Neural progenitor cell (in vitro differentiated cells): ENCODE measurements at places on chromosomes 2 and 18.
A peak's percentile ranks its signal among the peaks of the same experiment; 100 is the strongest.

DNA sequence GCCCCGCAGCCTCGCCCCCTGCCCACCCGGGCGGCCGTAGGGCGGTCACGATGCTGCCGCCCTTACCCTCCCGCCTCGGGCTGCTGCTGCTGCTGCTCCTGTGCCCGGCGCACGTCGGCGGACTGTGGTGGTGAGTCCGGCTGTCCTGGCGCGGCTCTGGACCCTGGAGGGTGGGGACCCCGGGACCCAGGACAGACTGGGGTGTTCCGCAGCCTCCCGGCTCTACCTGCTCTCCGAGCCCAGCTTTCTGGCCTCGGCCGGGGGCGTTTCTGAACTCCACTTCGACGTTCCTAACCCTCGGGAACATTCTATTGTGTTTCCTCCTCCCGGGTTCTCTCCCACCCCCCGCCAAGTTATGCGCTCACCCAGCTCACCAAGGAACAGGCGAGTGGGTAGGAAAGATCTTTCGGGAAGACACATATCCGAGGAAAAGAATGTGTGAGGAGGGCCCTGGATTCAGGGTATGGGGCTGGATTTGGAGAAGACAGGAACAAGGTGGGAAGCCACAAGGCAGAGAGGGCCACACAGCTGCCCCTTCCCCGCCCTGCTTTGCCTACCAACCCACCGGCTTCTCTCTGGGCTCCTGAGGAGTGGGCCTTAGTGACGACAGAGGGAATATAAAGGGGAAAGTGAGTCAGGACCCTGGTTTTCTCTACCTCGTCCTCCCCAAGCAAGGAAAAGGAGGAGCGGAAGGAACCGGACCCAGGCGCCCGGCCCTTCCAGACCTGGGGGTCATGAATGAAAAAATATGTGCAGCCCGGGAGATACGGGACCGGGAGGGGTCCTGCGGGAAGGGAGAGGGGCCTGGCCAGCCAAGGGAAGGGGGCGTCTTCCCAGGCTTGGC lies 605 bp downstream of the WNT6 start:
- no peak for DNase-seq

GRCh38 chr2:120391911-120392665 lies 46.2 kb downstream of the INHBB start:
- DNase-seq = no peak

- DNase-seq = no peak
Measured at GRCh38 chr2:62200291-62200841, 4.5 kb downstream of the B3GNT2 start.

DNA sequence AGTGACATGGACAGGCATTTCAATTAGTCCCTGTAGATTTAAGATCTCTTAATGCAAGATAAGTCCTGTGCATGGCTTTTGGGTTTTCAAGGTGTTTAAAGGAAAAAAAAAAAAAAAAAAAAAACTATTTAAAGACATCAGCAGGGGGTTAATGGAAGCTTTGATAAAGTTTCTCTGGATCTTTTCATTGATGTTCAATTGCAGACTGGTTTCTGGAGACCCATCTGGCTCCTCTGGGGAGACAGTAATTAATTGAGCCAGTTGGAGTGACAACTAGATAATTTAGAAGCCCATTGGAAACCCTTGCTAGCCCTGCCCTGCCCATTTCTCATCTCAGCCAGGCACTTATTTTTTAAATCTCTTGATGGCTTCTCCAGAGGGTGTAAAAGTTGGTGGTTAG lies 98.7 kb downstream of the EPHA4 start:
- peak; percentile 42 for DNase-seq

DNA sequence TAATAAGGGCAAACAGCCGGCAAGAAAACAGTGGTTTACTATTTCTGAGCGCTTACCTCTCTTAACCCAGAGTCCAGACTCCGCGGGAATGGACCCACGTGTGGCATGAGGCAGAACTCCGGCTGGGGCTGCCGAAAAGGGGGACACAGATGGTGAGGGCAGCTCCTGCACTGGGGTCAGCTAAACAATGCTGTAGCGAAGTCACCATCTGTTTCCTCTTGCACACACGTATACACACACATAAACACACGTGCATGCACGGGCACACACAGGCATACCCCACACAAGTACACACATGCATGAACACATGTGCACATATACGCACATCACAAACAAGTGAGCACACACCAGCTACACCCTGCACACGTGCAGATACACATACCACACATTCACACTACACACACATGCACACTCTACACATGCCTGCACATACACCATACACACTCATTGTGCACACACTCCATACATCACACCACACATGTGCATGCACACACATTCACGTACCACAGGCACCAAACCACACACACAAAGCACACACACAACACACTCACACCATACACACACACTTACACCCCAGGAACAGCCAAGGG lies 105.9 kb upstream of the ID2 start:
- DNase-seq = no peak

- no peak for DNase-seq
Measured at GRCh38 chr2:27792759-27793158, 21.2 kb downstream of the MRPL33 start.

DNA sequence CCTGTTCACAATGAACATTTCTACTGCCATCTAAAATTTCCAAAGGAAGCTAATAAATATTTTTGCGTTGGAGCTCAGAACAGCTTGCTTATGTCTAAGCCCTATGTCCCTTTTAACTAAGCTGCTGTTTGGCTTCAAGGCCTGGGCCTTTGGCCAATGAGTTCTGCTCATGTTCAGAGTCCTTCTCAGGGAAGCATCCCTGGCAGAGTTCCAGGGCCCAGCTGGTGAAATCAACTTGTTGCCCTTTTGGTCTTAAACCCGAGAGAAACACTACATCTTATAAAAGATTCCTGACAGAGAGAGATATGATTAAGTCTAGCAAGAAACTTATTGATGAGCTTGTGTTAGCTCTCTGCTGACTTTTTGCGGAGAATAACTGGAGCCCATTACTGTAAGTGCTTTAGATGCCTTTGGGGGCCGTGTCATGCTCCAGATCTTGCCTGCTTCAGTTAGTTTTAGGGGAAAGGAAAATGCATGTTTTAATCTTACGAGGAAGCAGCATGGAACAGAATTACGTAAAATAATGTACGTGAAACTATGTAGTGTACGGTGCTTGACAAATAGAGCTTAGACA lies 102.5 kb upstream of the NOSTRIN start:
- no peak for DNase-seq

DNA sequence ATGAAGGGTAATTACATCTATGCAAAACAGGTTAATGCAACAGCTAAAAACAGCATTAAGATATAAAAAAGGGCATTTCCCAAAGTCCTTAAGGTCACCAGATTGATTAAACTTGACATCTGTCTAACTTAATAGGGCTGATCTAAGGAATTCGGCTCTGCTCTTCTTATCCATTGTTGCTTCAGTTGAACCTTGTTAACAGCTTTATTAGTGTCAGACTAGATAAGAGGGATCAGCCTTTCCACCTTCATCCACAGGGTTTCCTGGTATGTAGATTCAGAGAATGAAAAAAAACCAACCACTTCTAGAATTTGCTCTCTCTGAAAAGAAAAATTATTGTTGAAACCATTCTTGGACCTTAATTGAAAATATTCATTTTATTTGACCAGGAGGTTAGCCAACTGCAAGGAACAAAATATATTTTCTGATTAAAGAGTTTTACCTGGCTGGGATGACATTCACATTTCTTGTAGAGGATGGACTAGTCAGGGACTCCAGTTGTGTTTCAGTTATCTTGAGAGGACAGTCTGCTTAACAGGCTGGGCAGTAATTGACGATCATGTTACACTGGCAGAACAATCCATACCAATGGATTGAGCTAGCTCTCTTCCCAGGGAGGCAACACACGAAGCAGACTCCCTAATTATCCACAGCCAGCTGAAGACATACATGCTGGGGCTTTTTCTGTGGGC lies 357.4 kb upstream of the ACVR2A start:
- DNase-seq = peak; percentile 34

DNA sequence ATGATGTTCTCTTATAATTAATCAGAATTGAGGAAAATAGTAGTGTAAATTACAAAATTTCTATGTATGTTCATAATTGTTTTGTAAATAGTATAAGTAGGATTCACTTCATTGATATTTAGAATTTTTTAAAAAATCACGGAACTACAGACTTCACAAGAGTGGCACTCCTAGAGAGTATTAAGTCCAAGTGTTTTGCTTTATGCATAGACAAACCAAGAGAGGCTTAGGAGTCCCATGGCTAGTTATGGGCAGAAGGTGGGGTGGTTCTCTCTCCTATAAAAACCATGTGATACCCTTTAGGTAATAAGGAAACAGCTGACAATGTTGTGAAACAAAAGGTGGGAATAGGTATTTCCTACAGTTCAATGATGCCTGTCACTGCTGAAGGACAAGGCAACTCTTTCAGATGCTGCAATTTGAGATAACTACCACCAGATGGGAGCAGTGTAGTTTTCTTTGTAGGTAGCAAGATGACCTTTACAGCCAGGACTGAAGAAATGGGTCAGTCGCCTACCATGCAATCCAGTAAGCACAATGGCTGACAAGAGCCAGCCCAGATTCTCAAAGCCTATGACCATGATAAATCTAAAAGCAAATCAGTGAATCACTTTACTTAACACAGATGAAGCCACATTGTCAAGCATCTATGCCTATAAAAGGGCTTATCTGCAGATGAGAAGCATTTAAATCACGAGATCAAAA lies 83.9 kb downstream of the AAK1 start:
- DNase-seq = peak; percentile 81

DNA sequence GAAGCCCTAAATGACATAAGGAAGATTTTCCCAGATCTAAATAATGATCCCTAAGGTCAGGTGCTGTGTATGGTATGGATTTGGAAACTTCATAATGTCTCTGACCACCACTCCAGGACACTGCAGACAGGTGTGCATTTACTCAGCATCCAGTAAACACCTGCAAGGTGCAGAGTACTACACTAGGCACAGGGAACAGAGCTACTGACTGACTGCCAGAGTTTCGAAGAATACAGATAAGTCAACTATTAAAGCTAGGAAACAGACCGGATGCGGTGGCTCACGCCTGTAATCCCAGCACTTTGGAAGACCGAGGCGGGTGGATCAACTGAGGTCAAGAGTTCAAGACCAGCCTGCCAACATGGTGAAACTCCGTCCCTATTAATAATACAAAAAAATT lies 65.0 kb downstream of the ATP8B1 start:
- DNase-seq = no peak

DNA sequence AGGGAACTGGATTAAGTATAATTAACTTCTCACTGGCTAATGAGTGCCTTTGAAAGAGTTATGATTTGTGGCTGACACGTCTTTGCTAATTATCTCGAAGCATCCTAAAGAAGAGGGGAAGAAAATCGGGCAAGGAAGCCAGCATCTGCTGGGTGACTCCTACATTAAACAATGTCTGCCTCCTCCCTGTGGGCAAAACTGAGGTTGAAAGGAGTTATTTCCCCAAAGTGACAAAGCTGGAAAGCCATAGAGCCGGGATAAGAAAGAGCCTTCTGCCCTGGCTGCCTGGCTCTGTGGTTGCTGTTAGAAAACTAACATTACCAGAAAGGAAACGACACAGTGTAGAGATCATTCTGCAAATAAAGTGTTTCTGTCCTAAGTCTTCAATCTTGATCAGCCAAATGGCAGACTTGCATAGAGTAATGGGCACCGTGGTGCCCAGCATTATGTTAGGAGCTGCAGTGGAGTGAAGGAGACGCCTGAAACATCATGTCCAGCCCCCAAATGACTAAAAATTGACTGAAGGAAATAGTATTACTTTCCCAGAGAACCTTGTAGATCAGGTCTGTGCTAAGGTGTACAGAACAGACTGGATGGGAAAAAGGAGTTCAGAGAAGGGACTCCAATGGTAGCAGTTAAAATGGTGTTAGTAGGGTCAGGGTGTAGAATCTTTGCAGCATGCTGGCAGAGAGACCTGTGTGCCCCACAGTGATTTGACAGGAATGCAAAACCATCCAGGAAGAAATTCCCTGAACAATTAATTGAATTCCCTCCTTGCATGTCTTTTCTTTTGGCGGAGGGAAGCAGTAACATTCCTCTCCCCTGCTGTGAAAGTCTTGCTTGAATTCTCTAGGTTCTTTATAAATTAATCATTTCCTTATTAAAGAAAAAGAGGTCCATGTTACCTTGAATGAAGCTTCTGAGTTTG lies 44.4 kb downstream of the ALPK2 start:
- peak; percentile 84 for DNase-seq

- DNase-seq = no peak
Measured at GRCh38 chr2:129915303-129915840, 64.1 kb upstream of the RAB6C start.

DNA sequence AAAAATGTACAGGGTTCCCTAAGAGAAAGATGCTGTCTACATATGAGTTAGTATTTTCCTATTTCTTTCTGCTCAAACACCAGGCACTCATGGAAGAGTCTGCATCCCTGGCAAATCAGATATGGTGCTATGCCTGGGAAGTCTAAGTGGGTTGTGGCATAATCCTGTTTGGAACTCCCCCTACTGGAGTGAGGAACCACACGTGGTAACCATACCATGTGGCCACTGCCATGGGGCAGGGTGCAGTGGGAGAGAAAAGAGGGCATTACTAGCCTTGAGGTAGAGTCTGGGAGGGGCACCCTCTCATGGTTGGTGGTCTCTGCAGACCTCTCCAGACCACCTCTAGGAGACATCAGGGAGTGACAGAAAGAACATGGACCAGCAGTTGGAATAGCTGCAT lies 257.9 kb upstream of the ATP5MC3 start:
- DNase-seq = no peak

GRCh38 chr18:11600321-11600720 lies 9.1 kb upstream of the SLC35G4 start:
- DNase-seq = no peak

GRCh38 chr2:160373666-160374065 lies 119.9 kb downstream of the RBMS1 start:
- DNase-seq = no peak

DNA sequence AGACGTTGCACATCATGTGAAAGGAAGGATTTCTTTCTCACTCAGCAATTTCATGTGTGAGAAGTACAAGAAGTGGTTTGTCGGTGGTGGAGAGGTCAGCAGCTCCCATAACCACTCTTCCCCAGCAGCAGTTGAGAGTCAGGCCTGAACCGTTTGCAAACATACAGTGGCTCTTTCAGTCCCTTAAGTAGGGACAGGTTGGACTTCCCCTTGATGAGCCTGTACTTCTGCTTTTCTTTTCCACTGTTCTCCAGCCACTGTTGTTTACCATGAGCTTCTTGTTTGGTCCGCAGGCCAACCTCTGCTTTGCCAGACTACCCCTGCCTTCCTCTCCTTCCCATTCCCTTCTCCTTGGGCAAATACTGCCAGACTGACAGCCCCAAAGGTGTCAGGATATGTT lies 391.3 kb upstream of the CELF4 start:
- DNase-seq = no peak

- no peak for DNase-seq
Measured at GRCh38 chr18:48131042-48131441, 200.6 kb upstream of the SMAD2 start.
